MV-4-11 (cell line): ENCODE measurements at places on chromosomes 16 and 17.

- DNase-seq = peak; percentile 92
Observed at GRCh38 chr16:30949650-30950515, 1.0 kb downstream of the ORAI3 start.

DNA sequence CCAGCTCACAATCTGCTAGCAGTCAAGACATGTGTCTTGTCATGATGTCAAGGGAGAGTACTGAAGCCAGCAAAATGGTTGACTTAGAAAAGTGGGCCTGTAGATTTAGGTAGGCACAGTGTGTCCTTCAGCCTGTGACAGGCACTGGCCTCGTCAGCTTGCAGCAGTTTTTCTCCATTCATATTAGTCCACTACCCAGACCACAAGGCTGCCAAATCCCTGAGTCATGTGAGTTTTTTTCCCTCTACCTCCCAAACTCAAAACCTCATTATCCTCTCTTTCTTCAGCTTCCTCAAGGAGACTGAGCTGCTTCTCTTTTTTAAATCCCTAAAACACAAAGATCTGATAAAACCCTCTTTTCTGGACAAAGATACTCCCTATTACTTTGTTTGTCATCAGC is 102.6 kb upstream of the HS3ST3A1 start:
- DNase-seq = no peak

DNA sequence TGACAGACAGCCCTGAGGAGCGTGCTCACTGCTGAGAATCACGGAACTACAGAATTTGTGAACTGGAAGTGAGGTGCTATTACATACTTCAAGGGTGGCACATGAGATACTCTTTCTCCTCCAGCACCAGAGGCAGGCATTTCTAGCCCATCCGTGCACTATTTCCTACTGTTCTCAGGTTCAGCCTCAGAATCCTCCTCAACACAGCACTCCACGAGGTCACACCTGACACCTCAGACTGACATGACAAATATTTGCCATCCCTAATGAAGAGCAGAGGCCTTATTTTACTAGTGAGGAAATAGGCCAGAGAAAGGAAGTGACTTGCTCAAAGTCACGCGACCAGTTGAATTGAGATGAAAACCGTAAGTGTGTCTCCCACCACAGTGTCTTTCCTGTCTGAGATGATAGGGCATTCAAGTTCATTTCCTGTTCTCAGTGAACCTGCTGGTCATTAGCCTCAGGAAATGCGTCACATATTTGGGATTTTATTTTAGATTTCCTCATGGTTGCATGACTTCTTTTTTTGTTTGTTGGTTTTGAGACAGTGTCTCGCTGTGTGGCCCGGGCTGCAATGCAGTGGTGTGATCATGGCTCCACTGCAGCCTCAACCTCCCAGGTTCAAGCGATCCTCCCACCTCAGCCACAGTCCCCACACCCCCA is 23.6 kb downstream of the SEZ6 start:
- peak; percentile 95 for DNase-seq

GRCh38 chr17:65294181-65294719 is 157.1 kb downstream of the RGS9 start:
- peak; percentile 39 for DNase-seq

DNA sequence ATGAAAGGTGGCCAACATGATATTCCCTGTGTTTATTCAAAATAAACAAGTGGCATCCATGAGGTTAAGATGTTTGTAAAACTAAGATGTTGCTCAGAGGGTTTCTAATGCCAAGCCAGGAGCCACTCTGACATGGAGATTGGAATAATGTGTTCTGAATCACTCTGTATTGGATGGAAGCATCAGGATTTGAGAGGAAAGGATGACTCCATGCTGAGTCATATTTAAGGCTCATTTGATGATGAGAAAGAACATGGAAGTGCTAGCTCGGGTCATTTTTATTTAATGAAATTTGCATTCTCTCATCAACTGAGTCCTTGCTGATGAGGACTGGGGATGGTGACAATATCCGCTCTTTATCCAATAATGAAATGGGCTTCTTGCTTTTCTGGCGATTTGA is 6.2 kb downstream of the VAT1L start:
- no peak for DNase-seq

DNA sequence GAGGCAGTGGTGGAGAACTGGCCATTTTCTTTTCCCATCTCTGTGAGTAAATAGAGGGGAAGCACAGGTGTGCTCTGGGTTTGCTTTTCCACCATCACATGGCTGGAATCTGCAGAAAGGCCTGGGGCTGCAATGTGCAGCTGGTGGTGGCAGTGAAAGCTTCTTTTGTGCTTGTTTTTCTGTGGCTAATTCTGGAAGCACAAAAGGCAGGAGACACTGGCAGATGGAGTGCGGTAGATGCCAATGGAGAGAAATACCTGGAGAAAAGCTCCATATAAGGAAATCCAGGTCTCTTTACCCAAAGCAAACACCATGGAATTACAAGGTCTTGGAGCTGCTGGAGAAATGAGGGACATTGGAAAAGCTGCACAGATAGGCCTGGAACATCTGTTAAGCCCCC is 146.9 kb downstream of the HAPSTR1 start:
- DNase-seq = no peak

DNA sequence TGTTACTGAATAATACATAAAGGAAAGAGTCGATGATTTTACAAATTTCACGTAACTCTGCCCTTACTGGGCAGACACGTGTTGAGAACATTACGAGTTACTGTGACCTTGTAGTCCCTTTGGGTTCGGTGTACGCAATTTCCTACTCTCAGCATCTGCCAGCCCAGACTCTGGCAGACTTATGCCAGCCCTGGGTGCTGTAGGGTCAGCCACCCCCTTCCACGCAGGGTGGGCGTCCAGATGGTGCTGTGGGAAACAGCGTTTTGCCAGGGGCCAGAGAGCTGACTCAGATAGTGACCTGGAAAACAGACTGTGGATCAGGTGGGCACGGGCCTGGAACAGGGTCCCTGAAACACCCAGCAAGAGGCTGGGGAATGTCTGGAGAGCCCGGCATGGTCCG is 148.9 kb downstream of the RPTOR start:
- no peak for DNase-seq

DNA sequence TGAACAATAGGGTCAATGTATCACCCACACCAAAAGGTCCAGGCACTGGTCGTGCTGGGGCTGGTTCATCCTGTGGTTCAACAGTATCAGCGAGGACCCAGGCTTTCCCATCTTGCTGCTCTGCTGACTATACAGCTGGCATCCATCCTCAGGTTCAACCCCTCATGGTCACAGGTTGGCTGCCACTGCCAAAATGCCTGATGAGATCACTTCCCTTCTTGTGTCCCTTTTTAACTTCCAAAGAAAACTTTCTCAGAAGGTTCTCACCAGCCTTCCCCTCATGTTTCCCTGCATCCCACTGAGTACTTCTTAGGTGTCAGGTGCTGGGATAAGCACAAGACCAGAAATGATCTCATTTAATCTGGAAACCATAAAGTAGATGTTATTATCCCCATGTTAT is 25.7 kb downstream of the CLEC16A start:
- no peak for DNase-seq

DNA sequence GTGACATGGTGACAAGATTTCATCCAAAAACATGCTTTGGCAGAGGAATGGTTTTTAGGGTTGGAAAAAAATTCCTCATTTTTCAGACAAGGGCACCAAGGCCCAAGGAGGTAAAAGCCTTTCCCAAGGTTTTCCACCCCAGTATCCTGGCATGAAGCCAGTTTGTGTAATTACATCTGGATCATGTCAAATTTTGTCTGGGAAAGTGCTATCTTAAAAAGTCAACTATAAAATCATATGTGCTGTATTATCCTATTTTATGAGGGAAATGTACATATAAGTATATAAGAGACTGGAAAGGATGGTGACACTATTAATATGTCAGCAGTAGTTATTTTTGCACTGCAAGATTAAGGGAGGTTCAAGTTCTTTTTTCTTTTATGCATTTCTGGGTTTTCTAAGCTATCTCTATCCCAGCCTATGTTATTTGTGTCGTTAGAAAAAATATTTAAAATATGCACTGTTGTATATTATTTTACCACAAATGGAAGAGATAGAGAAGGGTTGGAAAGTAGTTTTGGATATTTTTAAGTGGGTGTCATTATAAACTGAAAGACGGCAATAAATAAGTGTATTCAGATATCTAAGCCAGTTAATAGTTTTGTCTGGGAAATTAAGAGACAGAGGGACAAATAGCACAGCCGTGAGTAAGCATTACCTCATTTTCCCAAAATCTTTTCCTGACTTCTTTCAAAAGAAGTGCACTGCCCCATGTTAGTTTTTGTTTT is 13.5 kb upstream of the FBXO47 start:
- no peak for DNase-seq

GRCh38 chr17:64110379-64111152 is 19.4 kb downstream of the ERN1 start:
- DNase-seq = no peak

DNA sequence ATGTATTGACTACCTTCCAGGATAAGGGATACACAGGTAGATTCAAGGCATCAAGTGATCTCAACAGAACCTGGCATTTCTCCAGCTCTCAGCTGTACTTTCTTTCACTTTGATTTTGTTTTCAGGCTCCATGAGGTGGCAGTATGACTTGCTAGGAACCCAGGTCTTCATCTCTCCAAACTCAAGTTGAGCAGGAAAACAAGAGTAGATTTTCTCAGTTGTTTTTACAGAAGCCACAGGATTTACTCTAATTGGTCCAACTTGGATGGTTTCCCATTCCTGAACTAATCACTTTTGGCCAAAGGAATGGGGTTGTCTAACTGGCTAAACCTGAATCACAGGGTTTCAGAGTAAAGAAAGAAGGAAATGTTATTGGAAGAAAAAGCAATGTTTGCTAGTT is 146.6 kb downstream of the TRIM37 start:
- DNase-seq = no peak

DNA sequence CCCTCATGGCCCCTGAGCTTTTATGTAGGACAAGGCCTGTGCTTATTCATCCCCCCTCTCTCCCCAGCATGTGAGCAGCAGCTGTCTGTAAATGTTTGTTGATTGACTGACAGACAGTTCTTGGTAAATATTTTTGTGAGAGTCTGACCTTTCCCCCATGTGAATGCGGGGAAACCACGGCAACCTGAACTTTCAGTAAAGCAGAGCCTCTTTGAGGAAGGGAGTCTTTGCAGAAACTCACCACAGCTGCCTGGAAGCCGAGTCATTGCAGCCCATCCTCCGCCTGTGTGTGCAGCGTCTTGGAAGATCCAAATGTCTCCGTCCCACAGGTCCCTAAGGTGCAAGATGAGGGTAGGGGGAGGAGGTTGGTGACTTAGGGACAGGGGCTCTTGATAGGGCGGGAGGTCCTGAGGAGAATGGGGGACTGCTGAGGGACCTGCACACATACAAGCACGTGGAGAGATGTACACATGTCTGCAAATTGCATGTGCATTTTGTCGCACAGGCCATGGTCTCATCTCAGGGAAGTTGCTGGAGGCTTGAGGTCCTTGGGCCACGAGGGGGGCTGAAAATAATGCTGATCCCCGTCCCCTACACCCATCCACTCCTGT is 23.0 kb upstream of the IL21R start:
- DNase-seq = peak; percentile 59

DNA sequence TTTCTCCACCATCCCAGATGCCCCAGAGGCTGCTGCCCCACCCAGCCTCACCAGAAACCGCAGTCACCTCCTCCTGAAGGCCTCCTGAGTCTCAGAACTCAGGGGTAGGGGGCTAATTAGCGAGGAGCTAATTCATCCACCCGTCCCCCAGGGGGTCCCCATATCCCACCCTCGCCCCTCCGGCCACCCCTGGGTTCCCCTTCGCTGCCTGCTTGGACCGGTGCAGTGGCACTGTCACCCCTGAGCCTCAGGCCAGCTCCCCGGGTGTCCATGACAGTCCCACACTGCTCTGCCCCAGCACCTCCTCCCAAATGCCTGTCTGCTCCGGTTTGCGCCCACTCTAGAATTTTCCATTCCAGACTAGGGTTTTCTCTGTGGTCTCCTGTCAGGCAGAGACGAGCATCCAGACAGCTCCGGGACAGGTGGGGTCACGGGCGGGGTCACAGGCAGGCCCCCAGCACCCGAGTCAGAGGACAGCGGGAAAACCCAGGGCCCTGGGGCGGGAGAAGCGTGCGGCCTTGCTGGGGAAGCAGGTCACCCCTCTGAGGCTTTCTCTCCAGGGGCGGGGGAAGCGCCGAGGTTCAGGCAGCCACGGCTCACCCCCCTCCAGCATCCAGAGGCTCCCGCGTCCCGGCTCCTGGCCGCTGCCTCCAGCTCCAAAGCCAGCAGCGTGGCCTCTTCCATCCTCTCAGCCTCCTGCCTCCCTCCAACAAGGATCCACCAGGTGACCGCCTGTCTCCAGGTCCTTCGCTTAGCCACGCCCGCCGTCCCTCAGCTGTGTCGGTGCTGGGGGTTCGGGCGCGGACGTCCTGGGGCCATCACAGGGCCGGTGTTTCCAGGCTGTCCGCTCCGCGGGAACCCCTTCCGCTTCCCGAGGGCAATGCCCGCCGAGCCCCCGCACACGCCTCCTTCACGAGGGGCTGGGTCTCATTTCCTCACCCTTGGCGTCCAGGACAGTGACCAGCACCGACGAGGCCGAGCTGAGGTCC is 3.1 kb upstream of the PERCC1 start:
- DNase-seq = no peak

- no peak for DNase-seq
Observed at GRCh38 chr17:13822700-13823099, 221.0 kb upstream of the HS3ST3A1 start.

- no peak for DNase-seq
Observed at GRCh38 chr17:41835800-41836549, at the start of gene NT5C3B. Gene NT5C3B, minus strand, starts transcription at chr17:41836232. Its CDS starts 39 bp downstream, at chr17:41836193.

DNA sequence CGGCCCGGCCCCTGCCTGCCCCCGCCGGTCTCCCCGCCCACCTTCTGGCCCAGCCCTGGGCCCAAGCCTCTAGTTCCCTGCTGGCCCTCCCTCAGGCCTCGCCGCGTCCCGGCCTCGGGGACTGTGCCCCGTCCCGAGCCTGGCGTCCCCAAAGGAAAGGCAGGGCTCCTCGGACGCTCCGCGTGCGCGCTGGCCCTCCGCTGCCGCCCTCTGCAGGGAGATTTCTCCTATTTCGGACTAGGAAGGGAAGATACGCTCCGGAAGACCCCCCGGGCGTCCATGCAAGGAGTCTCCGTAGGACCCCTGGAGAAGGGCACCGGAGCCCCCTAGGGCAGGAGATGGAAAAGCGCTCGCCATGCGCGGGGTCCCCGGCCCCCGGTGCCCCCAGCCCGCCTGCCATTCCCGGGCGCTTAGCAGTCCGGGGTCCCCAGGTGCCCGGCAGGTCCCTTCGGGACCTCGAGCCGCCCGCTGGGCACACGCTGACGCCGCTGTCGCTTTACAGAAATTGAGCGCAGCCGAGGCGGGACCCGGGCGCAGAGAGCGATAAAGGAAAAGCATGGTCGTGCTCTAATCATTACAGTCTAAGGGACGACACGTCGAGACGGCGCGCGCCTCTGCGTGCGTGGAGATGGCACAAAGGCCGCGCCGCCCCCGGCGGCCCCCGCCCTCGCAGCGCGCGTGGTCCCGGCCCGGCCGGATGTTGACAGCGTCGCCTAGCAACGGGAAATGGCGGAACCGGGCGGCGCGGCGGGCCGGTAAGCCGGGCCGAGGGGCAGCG is at the start of gene CCDC40:
TSS of gene CCDC40 (plus strand) at position 706 of the 778 bp plus-strand sequence. CDS start at position 727, 21 bp downstream.
- peak; percentile 69 for DNase-seq

DNA sequence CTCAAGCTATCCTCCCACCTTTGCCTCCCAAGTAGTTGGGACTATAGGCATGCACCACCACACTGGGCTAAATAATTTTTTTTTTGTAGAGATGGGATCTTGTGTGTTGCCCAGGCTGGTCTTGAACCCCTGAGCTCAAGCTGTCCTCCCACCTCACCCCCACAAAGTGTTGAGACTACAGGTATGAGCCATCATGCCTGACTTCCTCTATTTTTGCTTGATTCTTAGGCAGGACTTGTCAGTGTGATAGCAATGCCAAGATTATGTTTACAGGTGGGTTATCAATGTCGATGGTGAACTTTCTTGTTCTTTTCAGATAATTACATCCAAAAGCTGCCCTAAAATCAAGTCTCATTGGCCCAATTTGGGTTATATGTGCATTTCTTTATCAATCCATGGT is 96.9 kb downstream of the HS3ST4 start:
- DNase-seq = no peak

- no peak for DNase-seq
Observed at GRCh38 chr17:12759090-12759489, 30.2 kb upstream of the ARHGAP44 start.
